ENCODE measurements at places on chromosomes 16 and 17.

DNA sequence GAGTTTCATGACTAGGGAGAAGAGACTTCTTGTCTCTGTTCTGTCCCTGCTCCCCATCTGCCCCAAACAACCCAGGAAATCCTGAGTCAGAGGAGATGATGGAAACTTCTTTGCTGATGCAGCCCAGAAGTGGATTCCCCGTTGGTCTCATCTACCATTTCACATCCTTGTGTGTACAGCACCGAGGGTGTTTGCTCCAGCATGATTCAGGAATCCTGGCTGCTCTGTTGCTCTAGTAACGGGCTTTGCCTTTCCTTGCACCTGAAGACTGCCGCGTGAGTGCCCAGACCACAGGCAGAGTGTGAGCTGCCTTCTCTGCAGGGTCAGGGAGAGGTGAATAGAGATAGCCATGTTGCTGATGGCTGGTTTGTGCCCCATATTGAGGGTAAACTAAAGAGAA lies 408.4 kb downstream of the CPPED1 start:
- no peak for DNase-seq

DNA sequence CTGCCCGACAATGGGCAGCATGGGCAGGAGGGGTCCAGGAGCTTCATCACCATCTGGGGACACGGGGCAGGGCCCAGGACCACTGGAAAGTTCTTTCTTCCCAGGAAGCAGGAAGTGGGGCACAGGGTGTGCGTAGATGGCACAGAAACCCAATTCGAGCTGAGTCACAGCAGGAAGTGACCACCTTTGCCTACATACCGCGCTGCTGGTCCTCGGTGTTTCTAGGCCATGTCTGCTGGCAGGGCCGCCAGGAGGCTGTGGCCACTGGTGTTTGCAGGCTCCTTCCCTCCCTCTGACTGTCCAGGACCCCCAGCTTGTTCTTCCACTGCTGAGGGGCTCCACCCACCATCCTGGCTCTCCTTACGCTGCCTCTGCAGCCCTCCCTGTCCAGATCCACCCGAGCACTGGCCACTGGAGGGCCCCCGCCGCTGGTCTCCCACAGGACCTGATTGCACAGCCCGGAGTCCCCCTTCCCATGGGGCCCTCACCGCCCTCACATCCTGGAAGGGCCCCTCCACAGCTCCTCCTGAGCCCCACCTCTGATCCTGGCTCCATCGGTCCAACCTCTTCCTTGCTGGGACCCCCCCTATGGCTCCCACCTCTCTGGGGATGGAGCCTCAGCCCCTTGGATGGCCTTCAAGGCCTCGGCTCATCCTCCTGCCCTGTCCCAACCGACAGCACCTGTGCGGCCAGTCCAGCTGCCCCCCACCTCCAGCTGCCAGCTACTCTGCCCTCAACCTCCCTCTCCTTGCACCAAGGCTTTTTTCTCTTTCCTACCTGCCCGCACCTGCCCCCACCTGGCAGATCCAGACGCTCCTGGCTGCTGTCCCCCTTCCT lies 14.5 kb upstream of the RASD1 start:
- no peak for DNase-seq

DNA sequence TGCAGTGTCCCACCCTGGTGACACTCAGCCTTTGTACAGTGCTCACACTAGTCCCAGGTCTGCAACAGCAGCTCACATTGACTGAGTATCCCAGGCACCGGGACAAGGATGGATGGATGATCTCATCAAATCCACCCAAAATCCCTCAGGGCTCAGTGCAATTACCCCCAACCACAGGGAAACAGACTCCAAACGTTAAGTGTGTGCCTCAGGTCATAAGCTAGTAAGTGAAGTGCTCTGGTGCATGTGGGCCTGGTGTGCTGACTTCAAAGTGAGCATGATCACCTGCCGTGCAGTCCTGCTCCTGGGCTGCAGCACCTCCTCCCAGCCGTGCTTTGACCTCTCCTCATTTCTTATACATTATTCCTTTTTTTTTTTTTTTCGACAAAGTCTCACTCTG lies 31.2 kb upstream of the CD300E start:
- no peak for DNase-seq

DNA sequence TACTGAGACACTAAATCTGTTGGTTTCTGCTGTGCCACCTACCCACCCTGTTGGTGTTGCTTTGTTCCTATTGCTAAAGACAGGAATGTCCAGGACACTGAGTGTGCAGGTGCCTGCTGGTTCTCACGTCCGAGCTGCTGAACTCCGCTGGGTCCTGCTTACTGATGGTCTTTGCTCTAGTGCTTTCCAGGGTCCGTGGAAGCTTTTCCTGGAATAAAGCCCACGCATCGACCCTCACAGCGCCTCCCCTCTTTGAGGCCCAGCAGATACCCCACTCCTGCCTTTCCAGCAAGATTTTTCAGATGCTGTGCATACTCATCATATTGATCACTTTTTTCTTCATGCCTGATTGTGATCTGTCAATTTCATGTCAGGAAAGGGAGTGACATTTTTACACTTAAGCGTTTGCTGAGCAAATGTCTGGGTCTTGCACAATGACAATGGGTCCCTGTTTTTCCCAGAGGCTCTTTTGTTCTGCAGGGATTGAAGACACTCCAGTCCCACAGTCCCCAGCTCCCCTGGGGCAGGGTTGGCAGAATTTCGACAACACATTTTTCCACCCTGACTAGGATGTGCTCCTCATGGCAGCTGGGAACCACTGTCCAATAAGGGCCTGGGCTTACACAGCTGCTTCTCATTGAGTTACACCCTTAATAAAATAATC lies 14.6 kb downstream of the STH start:
- no peak for DNase-seq

- no peak for DNase-seq
These were observed 6.1 kb upstream of the EVPLL start for GRCh38 chr17:18371455-18371854.

DNA sequence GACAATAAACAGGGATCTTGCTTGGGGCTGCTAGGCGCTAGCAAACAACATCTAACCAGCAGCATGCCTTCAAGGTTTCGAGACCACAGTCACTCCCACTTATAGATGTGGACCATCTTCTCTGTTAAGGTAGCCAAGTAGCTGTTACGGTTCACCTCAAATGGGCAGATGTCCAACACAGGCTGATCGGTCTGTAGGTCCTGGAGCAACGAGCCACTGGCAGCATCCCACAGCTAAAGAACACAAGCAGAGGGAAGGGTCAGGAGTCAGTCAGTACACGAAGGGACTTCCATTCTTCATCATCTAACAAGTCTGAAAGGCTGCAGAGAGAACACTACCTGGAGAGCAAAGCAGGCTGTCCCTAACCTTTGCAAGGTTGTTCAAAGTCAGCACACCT lies 16.9 kb upstream of the GLG1 start:
- no peak for DNase-seq

GRCh38 chr16:86089334-86089900 lies 190.5 kb downstream of the IRF8 start:
- DNase-seq: no peak

DNA sequence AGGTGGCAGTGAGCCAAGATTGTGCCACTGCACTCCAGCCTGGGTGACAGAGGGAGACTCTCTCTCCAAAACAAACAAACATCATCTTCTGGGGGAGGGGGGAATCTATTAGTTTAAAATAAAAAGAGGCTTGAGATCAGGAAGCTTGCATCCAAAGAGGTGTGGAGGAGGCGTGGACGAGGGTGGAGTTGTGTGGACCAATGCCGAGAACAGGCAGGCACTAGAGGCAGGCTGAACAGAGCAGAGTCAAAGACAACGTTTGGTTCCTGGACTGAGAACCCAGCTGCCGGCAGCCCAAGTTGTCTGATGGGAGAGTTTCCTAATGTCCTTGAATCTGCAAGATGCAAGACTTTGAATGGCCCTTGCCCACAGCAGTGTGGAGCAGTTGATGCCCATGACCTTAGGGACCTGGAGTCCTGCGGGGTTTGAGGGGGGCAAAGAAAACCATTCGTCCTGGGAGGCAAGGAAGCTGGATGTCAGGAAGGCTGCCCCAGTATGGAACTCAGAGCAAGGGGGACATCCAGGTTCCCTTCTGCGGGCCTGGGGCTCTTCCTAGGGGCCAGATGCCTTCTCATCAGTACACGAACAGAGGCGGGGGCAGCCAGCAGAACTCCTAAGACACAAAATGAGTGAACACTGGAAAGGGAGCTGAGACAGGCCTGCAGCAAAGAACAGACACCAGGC lies 9.2 kb downstream of the TBC1D16 start:
- DNase-seq: no peak

- DNase-seq: no peak
These were observed 107.2 kb upstream of the NETO2 start for GRCh38 chr16:47250983-47251382.

DNA sequence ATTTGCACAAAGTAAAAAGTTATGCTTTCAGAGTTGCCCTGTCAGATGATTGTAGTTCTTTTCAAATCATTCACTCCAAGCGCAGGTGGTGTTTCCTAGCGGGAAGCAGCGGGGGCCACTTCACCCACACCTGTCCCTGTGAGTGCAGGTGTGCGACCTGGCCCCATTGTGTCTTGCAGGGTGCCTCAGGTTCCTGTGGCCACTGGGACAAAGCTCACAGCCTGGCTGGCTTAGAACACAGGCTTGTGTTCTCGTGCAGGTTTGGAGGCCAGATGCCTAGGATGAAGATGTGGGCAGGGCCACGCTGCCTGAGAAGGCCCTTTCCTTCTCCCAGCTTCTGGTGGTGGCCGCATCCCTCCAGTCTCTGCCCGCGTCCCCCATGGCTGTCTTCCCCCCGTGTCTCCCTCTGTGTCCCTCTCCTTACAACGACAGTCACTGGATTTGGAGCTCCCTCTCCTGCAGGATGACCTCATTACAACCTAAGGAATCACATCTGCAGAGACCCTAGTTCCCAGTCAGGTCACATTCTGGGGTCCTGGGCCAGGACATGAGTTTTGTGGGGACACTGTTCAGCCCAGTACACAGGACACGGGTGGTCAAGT lies 90.5 kb downstream of the NPIPB11 start:
- DNase-seq: no peak

GRCh38 chr16:74113545-74113944 lies 183.1 kb upstream of the PSMD7 start:
- DNase-seq: no peak
